ENCODE measurements at places on chromosomes 3 and 15.
A peak's percentile ranks its signal among the peaks of the same experiment; 100 is the strongest.

DNA sequence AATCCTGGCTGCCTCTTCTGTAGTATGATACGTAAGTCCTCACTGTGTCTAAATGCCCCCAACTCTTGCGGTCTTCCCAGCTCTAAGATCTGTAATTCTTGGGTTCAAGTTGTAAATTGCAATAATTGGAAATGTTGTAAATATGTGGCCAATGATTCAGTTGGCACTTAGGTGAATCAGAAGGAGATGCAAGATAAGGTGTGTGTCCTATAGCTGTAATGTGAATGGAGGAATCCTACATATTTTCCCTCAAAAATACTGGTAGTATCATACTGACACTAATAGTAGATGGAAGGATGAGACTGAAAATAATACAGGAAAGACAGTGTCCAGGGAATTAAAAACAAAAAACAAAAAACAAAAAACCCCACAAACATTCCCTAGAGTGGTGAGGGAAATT lies 3.5 kb upstream of the ST3GAL6 start:
- no peak for DNase-seq

- DNase-seq = peak; percentile 83
Measured at GRCh38 chr3:190585805-190586630, 72.1 kb downstream of the IL1RAP start.

- no peak for DNase-seq
Measured at GRCh38 chr15:65828585-65828984, 36.5 kb upstream of the DENND4A start.

DNA sequence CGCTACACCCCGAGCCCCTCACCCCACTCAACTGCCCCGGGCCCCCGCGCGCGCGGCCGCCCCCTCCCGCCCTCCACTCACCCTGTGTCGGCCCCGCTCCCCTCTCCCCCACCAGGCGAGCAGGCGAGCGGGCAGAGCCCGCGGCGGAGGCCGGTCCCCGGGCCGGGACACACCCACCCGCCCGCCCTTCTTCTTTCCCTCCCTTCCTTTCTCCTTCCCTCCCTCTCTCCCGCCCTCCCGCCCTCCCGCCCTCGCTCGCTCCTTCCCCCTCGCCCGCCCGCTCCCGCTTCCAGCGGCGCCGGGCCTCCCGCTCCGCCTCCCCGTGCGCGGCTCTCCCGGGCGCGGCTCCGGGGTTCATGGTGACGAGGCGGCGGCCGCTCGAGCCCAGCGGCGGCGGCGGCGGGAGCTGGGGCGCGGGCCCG lies at the start of gene CTDSPL:
TSS of gene CTDSPL (plus strand) at position 261 of the 422 bp plus-strand sequence. CDS start 320 bp downstream, outside the sequence.
- DNase-seq = peak; percentile 18

DNA sequence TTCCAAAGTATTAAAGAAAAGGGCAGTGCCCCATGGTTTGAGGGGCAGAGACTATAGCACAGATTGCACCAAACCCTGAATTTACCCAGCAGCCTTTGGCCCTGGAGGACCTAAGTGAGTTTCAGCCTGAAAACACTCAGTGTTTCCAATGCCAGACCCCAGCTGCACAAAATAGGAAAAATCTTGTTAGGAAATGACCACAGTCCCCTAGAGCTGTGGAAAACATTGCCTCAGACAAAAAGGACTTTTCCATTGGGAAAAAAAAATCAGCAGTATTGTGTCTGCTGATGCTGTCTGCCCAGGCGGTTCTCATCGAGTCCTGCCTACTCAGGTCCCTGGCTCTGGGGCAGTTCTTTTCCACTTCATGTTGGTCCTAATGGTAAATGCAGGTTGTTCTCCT lies 121.7 kb upstream of the DLG1 start:
- DNase-seq = no peak

DNA sequence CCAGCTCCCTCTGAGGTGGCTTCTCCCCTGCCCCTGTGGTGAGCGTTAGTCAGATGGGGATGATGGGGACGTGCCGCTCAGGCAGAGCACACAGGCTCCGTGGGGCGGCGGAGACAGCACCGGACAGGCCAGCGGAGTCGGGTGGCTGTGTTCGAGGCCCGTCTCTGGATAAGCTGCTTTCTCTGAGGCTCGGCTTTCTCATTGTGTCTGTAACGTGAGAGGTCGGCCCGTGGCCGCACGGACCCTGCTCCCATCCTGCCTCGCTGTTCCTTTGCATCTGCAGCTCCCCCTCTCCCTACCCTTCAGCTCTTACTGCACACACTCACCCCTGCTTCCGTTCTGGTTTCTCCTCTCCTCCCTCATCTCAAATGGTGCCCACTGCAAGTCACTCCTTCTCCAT lies 62.5 kb downstream of the FAM43A start:
- DNase-seq = no peak
